Thoracic aorta (tissue), 2 donors: ENCODE measurements at places on chromosomes 4 and X. TPM values are rescaled to one million over a fixed set of nuclear protein-coding genes. Genes with fewer than 3 reads are reported as not detected.

The COL4A6 gene
- 2.2 TPM for total RNA-seq

The ANK2 gene
- total RNA-seq = 21.3 TPM

The SEPSECS gene
- 3.4 TPM for total RNA-seq

The NAP1L5 gene
- 6.2 TPM for total RNA-seq

The OPN1MW gene
- not detected for total RNA-seq

The PABPC4L gene
- 3.5 TPM for total RNA-seq

The NPNT gene
- 167 TPM for total RNA-seq

The NHSL2 gene
- 16.5 TPM for total RNA-seq

The SSX2B gene
- not detected for total RNA-seq

The OPRPN gene
- not detected for total RNA-seq

The SLITRK4 gene
- total RNA-seq = 4.9 TPM

The TXK gene
- total RNA-seq = 2.8 TPM

The SPARCL1 gene
- 1,225 TPM for total RNA-seq

The SPIN2A gene
- 0.35 TPM for total RNA-seq
